ENCODE measurements at places on chromosomes 7 and 10. TPM values are rescaled to one million over a fixed set of nuclear protein-coding genes. Genes with fewer than 3 reads are reported as not detected.

PTPRZ1 gene
- total RNA-seq: not detected

TMEM184A gene
- total RNA-seq: not detected

PDE1C gene
- total RNA-seq: not detected

ABCC2 gene
- total RNA-seq: 2.4 TPM

DNA sequence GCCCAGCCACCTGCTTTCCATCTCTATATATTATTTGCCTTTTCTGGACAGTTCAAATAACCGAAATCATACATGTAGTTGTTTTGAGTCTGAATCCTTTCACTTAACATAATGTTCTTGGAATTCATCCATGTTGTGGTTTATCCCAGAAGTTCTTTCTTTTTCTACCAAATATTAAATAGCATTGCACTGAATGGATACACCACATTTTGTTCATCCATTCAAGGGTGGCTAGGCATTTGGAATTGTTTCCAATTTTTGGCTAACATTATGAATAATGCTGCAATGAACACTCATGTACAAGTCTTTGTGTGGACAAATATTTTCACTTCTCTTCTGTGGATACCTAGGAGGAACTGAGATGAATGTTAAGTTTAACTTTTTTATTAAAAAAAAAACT, 18.0 kb downstream of the DNAJC1 start:
- DNase-seq: no peak

LRIT1 gene
- not detected for total RNA-seq

- no peak for DNase-seq
Observed at GRCh38 chr10:33676606-33677339, 342.3 kb upstream of the NRP1 start.

DNA sequence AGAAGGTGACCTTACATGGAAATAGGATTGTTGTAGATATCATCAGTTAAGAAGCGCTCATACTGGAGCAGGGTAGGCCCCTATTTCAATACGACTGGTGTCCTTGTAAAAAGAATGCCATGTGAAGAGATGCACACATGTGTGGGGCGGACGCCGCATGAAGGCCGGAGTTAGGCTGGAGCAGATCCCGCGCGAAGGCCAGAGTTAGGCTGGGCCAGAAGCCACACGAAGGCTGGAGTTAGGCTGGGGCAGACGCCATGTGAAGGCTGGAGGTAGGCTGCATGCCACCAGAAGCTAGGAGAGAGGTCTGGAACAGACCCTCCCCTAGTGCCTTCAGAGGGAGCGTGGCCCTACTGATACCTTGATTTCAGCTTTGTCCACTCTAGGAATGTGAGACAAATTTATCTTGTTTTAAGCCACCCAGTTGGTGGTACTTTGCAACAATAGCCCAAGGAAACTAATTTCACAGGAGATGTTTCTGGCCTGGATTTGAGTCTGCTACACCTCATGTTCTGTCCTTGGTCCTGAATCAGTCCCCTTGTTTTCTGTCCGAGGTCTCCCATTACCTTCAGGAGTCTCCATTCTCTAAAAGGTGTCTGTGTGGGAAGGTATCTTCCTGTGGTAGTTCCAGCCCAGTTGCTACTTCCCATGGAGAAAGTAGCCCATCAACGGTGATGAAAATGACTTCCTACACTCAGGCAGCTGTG, 585.8 kb downstream of the LRMDA start:
- DNase-seq: no peak

TMEM130 gene
- total RNA-seq: not detected

- DNase-seq: no peak
Observed at GRCh38 chr7:107957436-107957835, 45.5 kb downstream of the LAMB1 start.

DNA sequence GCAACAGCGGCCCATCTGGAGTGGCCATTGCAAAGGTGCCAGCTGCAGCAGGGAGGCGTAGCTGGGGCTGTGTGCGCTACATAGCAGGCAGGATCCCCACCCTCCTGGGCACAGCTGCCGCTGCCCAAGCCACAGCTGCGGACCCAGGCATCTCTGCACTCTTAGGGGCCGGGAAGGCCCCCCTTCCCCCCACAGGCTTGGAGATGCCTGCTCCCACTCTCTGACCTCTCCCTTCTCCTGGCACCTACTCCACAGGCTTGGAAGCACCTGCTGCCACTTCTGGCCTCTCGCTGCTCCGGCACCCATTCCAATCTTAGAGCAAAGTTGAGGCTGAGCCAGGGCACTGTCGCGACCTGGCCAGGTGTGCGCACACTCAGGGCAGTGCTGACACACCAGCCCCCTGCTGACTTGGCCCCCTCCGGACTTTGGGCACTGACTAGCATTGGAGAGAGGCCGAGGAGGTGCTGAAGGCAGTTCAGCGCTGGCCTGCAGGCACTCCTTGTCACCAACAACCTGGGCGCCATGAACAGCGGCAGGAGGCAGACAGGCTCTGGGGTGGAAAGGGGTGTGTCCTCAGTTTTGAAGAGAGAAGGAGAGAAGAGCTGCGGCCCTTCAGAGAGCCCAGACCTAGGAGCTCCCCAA, 18.4 kb downstream of the RBM48 start:
- DNase-seq: no peak

GRCh38 chr10:96922978-96923948, 91.2 kb downstream of the LCOR start:
- no peak for DNase-seq

C10orf95 gene
- total RNA-seq: 0.28 TPM

GRCh38 chr7:36088553-36088952, 64.5 kb upstream of the EEPD1 start:
- DNase-seq: no peak

DNA sequence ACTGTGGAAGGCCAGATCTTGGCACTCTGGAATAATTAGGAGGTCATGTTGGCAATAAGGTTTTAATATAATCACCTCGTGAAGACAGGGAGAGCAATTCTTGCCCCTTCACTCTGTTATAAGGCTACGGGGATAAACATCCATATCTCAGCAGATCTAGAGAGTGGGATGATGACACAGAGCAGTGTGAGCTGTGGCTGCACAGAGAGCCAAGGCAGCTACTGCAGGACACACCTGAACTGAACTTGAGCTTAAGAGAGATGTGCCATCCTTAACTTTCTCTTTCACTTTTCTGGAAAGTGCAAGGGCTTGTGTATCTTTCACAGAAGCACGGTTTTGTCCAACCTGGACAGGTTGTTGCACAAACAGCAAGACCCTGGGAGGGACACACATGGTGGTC, 174.7 kb downstream of the GATA3 start:
- no peak for DNase-seq

GRCh38 chr10:82968533-82968932, 1093.5 kb downstream of the NRG3 start:
- DNase-seq: no peak

DNA sequence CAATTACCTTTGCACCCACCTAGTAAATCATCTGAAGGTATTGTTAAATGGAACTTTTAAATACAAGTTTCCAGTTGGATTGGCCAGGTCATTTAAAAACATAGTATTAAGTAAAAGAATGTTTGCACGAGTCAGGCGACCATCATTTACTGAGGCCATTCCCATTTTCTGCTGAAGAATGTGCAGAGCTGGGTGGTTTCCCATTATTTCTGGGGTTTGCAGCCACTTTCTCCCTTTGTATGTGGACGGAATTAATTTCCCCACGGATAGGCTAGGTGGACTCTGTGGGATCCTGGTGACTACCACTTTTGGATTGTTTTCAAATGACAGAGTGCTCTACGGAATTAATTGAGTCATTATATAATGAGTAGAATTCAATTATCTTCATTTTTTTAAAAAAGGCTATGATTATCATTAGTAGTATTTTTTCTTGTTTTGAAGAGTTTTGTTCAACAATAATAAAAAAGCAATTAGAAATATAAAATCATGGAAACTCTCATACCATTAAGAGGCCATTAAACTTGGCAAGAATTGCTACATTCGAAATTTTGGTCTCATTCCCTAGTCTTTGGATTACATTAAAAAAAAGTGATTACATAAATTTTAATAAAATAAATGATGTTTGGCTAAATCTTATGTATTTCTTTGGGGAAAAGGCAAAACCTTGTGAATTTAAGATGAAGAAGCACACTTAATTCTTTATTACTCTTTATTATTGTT, 120.4 kb upstream of the FZD8 start:
- no peak for DNase-seq

DNA sequence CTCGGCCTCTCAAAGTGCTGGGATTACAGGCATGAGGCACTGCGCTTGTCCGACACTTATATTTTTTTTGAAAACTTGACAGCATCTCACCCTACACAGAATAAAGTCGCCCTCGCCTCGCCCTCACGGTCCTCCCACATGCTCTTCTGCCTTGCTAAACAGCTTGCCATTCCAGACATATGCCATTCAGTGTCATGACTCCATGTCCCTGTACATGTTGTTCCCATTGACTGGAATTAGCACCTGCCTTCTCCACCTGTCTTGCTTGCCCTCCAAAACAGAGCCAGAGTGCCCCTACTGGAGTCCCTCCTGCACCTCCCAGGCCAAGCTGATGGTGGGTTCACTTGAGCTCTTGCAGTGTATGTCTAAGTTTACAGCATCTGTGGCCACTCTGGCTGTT, 6.2 kb downstream of the NIPSNAP2 start:
- DNase-seq: no peak

GRCh38 chr7:116560021-116560970, 35.5 kb downstream of the CAV1 start:
- DNase-seq: no peak

DNA sequence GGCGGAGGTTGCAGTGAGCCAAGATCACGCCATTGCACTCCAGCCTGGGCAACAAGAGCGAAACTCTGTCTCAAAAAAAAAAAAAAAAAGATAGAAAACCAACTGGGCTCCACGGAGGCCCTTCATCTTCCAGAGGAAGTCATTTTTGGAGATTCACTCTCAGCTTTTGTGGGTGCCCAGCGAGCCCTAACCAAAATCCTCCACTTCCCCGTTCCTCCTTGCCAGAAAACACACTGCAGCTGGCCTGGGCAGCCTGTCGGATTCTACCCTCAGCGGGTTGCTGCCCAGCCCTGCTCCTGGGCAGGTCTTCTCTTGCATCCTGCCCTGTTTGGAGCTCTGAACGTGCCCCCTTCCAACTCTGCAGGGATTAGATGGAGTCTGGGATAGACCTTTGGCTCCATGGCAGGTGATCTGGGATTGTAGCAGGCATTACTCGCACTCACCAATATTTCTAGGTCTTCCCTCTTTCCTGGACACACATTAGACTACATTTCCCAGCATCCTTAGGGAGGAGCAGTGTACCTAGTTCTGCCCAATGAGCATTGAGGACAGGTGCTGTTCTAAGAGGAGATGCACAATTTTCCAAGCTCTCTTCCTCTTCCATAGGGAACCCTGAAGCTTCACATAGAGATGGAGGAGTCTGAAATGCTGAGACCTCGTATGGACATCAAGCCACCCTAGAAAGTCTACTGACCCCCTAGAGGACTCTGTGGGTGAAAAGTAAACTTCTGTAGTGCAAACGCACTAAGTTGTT, 4.6 kb downstream of the GRID2IP start:
- no peak for DNase-seq

DNA sequence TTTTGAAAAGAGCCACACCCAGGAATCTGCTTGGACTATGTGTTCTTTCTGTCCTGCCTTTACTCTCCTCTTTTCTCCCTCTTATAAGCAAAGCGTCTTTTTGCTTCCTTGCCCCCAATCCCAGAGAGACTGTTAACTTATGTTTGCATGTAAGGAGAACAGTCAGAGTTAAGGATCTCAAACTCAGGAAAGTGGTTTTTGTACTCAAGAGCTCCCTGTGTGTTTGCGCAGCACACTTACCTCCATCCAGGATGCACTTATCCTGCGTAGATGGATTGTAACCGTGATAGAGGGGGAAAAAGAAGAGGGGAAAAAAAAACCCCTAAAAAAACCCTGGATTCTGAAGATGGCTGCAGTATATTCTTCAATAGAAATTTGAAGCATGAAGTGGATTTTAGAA, 228.9 kb downstream of the AUTS2 start:
- no peak for DNase-seq

Measured in activated naive CD8-positive, alpha-beta T cell treated with anti-CD3 and anti-CD28 coated beads, Interleukin-2, amount 10 ng/mL, durations not matched to agents 7 days and 5 days (primary cell).